ENCODE measurements at places on chromosomes 2 and 18.

DNA sequence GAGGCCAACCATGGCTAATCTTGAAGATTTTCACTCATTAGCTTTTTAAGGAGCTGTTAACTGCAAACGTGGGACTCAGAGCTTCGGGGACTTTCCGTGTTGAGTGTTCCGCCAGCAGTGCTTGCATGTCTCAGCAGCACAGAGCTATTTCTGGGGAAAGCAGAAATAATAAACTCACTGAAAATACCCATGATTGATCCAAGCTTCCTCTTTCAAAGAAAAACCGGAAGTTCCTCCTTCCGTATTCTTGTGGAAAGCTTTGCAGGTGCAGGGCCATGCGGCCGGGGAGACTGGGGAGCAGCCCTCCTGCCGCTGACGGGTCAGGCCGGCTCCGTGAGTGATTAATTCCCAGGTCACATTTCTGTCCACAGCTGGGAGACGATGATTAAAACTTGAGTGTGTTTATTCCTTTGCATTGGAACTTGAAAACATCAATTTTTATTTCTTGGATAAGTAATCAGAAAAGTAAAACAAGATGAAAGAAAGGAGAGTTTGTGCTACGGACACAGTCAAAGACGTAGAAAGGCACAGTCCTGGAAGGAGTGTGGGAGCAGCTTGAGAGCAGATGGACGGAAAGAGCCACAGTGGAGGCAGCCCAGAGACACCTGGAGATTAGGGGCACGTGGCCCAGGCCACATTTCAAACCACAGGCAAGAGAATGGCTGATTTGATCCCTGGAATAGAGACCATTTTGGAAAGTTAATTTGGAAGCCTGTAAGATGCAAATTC is 54.2 kb upstream of the CTDP1 start:
- ATAC-seq, result no peak

- ATAC-seq, result no peak
Observed at GRCh38 chr2:177984749-177985148, 87.8 kb downstream of the PDE11A start.

DNA sequence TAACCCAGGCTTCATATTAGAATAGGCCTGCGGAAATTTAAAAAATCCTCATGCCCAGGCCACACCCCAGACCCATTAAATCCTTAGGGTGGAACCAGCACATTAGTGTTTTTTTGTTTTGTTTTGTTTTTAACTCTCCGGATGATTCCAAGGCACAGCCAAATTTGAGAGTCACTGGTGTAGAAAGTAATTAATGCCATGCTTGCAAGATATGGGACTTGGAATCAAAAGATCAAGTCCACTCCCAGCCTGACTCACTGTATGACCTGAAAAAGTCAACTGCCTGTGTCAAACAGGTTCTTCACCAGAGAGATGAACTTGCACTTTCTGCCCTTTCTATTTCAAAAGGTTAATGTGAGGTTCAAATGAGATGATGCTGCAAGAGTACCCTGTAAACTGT is 310.3 kb upstream of the LYPD1 start:
- ATAC-seq, result no peak

- ATAC-seq, result no peak
Observed at GRCh38 chr18:76463872-76464271, 31.2 kb downstream of the ZNF516 start.

DNA sequence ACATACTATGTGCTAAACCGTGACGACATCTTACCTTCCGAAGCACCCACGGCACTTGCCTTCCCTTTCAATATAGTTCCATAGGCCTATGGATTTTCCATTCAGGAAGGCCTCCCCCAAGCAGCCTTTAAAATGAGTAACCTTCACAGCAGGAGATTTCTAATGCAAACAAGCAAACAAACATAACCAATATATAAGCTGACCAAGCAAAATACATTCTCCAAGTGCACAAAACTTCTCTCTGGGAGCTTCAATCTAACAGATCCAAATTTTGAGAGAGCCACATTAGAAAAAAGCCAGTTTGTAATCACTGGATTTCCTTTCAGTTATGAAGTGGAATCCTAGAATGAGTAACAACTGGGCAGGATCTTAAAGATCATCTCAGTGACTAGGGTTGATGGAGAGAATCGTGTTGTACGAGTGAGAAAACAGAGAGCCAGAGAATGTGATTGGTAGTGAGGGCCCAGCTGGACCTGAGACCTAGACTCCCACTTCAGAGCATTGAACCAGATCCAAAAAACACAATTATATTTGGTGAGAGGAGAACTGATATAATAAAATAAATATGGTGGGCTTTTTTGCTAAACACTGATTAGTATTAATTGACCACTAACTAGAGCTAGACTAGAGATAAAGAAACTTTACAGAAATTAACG is 145.6 kb downstream of the LAMA1 start:
- no peak for ATAC-seq

DNA sequence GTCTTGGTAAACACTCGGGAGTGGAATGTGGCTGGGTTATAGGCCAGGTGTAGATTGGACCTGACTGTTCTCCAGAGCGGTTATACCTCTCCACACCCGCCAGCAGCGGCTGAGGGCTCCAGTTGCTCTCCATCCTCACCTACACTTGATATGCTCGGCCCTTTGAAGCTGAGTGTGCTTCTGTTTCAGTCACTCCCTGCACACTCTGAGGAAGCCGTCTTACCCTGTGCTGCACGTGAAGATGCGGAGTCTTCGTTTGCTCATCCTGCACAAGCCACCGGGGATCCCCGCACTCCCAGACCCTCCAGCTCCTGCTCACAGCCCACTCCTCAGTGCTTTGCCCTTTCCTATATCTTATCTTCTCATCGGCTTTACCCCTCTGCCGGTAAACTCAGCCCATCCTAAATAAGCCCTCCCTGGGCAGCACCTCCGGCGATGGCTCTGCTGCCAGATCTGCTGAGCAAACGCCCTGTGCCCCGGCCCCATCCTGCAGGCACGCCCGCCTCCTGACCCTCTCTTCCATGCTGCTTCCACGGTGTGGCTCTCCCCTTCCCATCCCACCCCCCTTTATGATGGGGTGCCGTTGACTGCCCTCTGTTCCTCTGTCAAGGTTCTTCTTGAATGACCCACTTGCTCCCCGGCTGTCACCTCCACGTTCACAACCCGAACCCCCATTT is 47.3 kb upstream of the ODC1 start:
- no peak for ATAC-seq
